ENCODE measurements at places on chromosomes 7 and 10.
A peak's percentile ranks its signal among the peaks of the same experiment; 100 is the strongest.

- DNase-seq = no peak
Measured at GRCh38 chr7:73395538-73396503, 37.8 kb upstream of the FZD9 start.

DNA sequence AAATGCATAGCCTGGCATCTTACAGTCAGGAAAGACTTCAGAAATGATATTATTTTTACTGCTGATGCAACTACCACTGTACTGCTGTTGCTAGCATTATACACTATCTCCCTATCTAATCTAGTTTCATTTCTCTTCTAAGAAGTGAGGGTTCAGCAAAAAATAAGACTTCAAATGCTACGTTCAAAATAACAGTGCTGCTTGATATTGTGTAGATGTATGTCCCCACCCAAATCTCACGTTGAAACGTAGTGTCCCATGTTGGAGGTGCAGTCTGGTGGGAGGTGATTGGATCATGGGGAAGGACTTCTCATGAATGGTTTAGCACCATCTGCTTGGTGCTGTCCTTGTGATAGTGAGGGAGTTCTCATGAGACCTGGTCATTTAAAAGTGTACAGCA lies 129.4 kb downstream of the ANK3 start:
- no peak for DNase-seq

- DNase-seq = no peak
Measured at GRCh38 chr10:52394246-52394645, 80.2 kb downstream of the DKK1 start.

DNA sequence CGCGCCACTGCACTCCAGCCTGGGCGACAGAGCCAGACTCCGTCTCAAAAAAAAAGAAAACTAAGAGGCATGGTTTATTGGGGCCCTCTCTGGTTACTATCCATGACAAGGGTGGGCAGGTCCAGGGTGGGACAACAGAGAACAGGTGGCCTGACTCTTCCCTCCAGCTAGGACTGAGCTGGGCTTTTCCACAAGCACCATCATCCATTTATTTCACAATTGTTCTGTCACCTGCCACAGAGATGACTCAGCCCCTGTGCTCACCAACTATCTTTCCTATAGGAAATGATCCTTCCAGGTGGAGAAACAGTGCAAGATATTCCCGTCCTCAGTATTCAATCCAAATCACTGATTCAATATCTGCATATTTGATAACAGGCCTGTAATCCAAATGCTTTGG lies 44.9 kb upstream of the MYL10 start:
- no peak for DNase-seq

GRCh38 chr7:27784399-27785053 lies 44.6 kb downstream of the TAX1BP1 start:
- peak; percentile 85 for DNase-seq

- peak; percentile 75 for DNase-seq
Measured at GRCh38 chr10:100186253-100187212, 704 bp upstream of the ERLIN1 start.

DNA sequence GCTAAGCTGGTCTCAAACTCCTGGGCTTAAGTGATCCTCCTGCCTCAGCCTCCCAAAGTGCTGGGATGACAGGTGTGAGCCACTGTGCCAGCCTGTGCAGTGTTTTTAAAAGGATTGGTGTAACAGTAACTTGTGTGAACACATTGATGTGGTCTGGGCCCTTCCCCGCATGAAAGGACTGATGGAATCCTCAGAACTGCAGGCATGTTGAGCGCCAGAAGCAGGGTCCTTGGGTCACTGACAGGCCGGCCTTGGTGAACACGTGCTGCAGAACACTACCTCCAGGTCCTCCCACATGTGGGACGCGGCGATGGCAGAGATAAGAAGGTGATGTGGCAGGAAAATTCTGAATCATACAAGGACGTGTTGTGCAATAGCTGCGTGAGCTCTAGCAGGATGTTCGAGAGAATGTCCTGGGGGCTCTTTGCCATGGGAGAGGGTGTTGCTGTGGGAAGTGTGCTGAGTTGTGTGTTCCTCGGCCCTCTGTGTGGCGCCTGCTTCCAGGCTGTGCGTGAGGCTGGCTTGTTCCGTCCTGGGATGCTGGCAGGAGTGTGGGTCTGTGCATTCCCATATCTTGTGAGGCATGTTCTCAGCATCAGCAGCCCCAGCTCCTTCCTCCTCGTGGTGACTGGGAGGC lies 68.2 kb downstream of the DNAJB6 start:
- peak; percentile 71 for DNase-seq

- DNase-seq = no peak
Measured at GRCh38 chr7:4634166-4634565, 47.9 kb upstream of the FOXK1 start.

DNA sequence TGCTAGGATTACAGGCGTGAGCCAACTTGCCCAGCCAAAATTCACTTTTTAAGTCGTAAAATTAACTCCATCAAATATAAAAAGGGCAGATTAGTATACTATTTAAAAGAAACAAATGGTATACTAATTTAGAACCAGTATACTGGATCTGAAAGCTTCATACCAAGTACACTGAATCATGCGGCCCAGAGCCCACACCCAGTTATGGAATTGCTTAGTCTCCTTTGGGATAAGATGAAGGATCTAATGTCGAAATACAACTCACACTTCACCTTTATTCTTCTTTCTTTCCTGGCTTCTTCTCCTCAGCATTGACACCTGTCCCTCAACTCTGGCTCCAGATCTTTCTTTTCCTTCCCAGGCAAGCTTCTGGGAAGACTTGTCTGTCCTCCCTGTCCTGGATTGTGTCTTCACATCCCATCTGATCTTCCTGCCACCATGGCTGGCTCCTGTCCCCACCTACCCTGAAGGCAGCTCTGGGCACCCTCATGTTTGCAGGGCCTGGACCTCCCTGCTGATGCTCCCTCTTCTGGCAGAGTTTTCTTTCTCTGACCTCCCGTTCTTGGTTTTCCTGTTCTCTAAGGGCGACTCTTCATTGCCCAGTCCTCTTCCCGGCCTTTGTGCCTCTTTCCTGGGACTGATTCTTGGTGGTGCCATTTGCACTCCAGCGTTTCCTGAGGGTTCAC lies 57.8 kb upstream of the CTBP2 start:
- peak; percentile 41 for DNase-seq

DNA sequence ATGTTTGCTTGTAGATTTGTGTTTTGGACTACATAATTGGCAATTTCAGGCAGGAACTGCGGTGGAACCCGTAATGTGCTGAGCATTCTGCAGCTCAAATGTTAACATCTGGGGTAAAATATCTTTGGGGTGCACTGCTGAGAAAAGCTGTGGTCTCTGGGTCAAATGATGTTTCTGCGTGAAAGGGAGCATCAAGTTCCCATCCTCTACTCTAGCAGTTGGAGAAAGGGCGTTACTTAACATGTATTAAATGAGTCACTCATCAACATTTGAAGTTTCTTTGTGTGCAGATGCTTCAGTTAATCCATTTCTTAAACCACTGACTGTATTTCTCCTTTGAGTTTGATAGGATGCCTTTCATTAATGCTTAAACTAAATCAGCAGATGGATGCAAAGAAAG lies 273.1 kb upstream of the PITRM1 start:
- no peak for DNase-seq

- no peak for DNase-seq
Measured at GRCh38 chr7:34022626-34023025, 117.3 kb downstream of the BMPER start.

DNA sequence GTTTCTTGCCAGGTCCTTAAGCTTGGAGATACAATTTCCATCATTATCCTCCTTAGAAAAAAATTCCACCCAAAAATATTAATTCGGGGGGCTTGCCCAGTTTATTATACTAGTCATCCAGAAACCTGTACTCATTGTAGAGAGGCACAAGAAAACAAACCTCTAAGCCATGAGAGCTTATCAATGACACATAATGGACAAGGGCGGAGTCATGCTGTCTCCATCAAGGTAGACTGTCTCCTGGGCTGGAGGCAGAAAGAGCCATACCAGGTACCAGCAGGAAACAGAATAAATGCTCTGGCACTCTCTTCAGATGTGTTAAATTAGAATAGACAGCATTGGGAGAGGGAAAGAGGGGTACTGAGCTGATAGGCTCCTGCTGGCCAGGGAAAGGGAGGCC lies 69.8 kb upstream of the GSDME start:
- peak; percentile 13 for DNase-seq

DNA sequence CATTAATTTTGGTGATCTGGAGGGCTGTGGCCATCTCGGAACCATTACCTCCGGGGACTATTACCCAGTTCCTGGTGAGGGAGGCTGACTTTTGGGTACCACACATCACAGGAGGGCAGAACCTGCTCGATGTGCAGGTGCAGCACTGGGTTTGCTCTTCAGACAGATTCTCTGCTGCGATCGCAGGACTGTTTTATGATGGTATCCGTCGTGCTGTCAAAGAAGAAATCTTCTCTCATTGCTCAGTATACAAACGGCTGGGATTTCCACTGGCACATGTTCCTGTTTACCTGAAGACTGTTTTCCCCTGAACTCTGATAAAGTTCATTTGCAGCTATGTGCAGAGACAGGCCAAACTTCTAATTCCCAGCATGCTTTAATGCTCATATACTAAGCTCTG lies 27.2 kb upstream of the SHH start:
- DNase-seq = no peak

GRCh38 chr10:99779335-99779734 lies 3.1 kb upstream of the ABCC2 start:
- DNase-seq = peak; percentile 33

- DNase-seq = peak; percentile 20
Measured at GRCh38 chr10:24418532-24418931, 209.6 kb downstream of the KIAA1217 start.

GRCh38 chr7:27994639-27995038 lies 186.0 kb downstream of the JAZF1 start:
- peak; percentile 28 for DNase-seq

DNA sequence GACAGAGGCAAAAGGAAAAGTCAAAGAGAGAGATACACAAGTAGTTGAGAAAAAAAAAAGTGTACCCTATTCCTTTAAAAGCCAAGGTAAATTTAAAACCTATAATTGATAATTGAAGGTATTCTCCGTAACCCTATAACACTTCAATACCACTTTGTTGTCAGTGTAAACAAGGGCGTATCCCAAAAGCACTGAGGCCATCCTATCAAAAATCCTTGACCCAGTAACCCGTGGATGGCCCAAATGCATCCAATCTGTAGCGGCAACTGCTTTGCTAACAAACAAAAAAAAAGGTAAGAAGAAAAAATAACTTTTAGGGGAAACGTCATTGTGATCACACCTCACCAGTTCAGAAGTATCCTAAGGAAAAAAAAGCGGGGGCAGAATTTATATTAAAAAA lies 5.1 kb upstream of the NAPEPLD start:
- no peak for DNase-seq

DNA sequence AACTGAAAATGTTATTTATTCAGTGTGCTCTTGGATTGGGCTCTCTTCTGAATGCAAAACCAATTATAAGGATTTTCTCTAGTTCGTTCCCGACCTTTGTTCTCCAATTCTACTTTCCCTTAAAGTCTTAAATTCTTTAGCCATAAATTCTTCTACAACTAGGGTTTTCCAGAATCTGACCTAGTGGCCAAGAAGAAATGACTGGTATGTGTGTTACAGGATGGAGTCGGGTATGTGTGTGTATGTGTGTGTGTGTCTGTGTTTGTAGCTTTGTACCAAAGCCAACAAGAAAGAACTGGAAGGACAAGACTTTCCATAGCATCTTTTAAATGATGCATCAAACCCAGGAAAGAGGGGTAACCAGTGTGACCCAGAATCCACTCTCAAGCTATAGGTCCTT lies 25.8 kb upstream of the LEP start:
- no peak for DNase-seq

GRCh38 chr10:74418285-74418872 lies 267.4 kb downstream of the ADK start:
- peak; percentile 77 for DNase-seq

DNA sequence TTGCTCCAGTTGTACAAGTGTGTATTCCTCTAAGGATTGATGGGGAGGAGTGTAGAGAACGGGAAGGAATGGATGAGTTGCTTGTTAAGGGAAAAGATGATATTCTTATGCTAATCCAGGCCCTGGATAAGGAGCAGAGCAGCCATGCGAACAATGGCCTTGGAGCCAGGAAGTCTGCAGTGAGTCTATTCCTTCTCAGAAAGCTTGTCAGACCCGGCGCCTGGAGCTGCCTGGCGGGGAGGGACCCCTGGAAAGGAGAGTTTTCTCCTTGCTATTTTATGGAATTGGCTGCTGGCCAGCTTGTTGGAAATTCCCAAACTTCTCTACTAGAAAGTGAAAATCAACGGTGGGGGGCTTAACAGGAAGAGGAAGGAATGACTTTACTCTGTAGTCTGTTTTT lies 89.1 kb downstream of the MMRN2 start:
- DNase-seq = no peak

- DNase-seq = no peak
Measured at GRCh38 chr7:17863095-17863808, 77.0 kb downstream of the SNX13 start.

- DNase-seq = no peak
Measured at GRCh38 chr10:32929634-32930033, 28.4 kb downstream of the ITGB1 start.

DNA sequence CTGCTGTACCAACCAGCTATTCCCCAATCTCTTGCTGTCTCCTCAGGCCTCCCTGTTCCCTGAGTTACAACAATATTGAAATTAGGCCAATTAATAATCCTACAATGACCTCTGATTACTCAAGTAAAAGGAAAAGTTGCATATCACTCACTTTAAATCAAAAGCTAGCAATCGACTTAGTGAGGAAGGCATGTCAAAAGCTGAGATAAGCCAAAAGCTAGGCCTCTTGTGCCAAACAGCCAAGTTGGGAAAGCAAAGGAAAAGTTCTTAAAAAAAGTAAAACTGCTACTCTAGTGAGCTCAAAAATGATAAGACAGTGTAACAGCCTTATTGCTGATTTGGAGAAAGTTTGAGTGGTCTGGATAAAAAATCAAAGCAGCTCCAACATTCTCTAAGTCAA lies 129.8 kb downstream of the LSMEM1 start:
- DNase-seq = no peak

- DNase-seq = no peak
Measured at GRCh38 chr7:149616898-149617297, 119.3 kb upstream of the ZNF746 start.

DNA sequence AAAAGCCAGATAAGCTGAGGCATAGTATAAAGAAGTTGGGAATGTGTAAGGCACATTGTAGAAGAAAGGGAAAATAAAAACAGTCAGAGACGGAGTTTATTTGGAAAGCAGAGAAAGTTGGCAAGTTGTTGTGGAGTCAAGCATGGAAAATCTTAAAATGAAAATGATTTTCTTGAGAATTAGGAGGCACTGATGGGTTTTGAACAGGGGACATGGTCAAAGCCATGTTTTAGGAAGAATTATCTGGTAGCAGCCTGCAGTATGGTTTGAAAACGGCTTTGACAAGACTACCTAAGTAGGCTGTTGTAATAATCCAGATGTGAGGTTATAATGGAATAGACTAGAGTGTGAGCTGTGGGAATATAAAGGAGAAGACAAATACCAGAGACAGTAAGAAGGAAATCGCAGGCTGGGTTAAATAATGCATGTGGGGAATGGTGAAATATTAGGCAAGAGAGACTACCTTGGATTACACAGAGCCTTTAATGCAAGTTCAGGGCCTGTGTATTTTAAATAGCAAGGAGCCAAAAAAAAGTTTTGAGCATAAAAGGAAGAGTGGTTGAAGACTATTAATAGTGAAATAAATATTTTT lies 130.4 kb upstream of the MEOX2 start:
- DNase-seq = no peak

- no peak for DNase-seq
Measured at GRCh38 chr10:22704471-22704911, 9.9 kb downstream of the PIP4K2A start.
